Kasumi-1 (cell line): ENCODE measurements at places on chromosomes 11 and 22.

- DNase-seq: no peak
Measured at GRCh38 chr22:48948575-48949170, 879.0 kb downstream of the BRD1 start.

DNA sequence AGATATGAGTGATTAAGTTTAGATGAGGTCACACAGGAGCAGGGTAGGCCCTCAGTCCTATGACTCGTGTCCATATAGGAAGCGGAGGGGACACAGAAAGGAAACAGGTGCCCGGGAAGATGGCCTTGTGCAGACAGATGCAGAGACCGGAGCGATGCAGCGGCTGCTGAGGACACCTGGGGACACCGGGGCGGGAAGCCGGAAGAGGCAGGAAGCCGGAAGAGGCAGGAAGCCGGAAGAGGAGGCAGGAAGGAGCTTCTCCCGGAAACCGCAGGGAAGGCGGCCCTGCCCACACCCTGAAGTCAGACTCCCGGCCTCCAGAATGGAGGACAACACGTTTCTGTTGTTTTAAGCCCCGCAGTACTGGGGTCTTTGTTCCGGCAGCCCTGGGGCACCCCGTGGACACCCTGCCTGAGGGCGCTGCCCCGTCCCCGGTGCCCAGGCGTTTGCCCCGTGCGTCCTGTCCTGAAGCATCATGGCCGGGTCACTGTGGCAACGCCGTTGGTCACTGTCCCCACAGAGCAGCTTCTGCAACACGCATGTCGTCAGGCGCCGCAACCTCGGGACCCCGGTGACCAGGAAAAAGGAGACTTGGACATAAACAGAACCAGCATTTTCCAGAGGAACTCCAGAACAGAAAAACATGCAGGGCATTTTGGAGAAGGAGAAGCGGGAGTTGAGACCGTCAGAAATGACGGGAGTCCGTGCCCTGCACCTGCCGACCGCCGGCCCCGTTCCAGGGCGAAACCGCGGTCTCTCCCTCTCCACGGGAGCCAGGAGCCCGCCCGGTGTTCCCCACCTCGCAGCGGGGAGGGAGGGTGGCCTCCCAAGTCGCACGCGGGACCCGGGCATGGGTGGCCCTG is 103.4 kb downstream of the BRD1 start:
- no peak for DNase-seq

DNA sequence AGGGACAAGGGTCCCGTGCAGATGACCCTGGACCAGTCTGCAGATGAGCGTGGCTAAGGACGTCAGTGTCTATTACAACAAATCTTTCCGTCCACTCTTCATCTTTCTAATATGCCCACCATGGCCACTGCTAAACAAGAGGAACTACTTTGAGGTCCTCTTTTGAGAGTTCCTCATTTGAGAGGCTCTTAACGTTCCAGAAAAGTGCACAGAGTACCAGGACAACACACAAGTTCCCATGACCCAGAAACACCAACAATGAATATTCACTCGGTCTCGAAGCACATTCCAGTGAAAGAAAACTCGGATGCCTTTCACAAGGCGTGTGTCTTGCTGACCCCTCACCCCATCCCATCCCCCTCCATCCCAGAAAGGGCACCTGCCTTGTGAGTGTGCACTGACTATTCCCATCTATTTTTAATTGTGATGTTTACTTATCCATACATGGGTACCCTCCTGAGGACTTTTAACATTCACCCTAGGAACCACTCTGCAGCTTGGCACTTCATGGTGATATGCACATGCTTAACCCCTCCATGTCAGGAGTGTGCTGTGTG is 157.0 kb downstream of the SHANK2 start:
- no peak for DNase-seq

- DNase-seq: peak; percentile 30
Measured at GRCh38 chr22:19719050-19719482, 4.3 kb upstream of the GP1BB start.

DNA sequence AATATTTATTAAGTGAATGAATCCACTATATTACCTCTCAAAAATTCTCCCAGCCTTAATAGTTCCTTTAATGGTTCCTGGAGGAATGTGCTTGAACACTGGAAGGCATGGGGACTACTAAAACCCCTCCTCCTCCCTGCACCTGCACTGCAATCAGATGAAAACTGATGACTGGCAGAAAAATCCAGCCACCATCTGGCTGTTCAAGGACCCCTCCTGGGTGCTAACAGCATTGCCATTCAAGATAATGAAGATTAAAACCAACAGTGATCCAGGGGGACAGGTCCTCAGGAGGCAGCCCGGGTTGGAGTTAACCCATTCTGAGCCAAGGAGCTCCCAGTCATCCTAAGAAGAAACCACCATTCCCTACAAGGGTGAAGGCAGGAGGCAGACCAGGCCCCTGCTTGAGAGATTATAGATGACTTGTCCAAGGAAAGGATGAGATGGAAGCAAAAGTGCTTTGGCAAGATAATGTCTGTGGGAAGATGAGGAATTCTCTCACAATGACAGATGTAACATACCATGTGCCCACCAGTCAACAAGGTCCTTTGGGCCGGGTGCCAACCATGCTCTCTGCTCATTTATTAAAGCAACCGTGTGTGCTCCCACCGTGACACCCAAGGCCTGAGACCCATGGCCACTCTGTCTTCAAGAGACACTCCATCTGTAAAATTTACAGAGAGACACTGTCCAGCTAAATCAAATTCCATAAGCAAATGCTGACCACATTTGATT is 90.6 kb downstream of the LARGE1 start:
- no peak for DNase-seq

- DNase-seq: no peak
Measured at GRCh38 chr11:78753297-78753696, 178.6 kb upstream of the NARS2 start.

- DNase-seq: no peak
Measured at GRCh38 chr22:46579751-46580449, 40.3 kb upstream of the GRAMD4 start.

DNA sequence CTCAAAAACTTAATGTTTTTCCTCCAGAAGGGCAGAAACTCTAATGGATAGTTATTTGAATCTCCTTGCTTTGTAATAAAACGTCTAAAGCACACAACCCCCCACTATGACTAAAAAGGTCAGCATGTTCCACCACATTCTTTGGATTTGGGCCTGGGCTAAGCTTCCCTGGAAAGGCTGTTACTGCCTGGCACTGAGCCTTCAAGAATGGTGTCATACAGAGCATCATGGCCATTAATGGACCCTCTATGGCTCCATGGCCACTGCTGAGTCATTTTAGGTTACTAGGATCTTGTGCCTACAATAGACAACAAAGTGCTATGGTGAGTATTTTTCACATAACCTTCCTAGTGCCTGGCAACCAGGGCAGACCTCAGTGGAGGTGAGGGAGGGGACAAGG is 242.6 kb upstream of the FAT3 start:
- DNase-seq: no peak

GRCh38 chr22:17443405-17444203 is 74.3 kb downstream of the CECR2 start:
- no peak for DNase-seq

DNA sequence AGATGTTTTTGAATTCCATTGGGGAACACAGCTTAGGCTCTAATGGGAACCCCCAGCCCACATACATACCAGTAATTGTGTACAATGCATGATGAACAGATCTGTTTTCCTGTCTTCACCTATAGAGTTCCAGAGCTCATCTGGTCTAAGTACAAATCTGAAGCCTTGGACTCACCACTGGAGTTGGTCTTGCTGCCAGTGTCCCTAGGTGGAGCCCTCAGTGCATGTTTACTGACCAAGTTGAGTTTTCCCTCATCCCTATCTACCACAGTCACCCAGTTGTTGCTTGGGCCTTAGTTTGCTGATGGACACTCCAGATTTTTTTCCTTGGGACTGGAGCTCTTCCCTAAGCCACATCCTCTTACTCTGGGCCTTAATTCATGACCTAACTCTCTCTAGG is 159.2 kb upstream of the DDI1 start:
- DNase-seq: no peak

- DNase-seq: no peak
Measured at GRCh38 chr11:81717695-81718094, 1016.0 kb downstream of the FAM181B start.

DNA sequence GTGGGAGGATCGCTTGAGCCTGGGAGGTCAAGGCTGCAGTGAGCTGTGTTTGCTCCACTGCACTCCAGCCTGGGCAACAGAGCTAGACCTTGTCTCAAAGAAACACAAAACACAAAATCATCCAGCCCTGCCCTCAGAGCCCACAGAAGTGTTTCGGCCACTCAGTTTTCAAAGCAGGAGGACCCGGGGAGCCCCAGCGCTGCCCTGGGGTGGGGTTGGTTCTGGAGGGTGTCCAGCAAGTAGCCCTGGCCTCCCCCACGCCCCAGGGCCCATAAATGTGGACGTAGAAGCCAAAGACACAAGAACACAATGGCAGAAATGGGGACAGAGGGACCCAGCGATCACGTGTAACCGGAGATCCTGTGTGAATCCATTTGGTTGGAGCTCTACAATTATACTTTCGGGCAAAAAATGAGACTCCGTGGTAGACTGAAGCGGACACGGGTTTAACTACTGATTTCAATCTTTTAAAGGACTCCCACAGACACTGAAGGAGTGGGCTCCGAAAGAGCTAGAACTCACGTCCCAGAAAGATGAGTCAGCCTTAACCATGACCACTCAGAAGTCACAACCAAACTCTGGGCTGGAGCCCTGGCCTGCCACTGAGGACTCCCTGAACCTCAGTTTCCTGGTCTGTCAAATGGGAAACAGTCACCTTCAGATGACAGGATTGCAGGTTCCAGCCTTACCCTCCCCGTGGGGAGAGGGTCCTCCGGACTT is 9.0 kb upstream of the CYTH4 start:
- DNase-seq: peak; percentile 10

DNA sequence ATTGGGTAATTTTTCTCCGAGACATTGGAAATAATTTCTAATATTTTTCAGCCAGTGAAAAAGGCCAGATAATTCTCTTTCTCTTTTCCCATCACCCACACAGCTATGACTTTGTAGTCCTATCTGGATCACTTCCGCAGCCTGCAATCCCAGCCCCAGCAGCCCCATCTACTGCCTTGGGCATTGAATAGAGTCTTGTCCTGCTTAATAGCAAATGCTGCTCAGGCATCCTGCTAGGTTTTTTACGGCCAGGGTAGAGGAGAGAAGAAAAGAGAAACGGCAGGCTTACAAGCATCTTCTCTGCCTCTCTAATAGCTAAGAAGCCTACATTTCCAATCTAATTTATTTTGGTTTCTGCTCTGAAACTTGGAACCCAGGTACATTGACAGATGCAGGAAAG is 154.3 kb upstream of the B3GAT1 start:
- DNase-seq: no peak

- peak; percentile 27 for DNase-seq
Measured at GRCh38 chr22:37742376-37743171, 45.7 kb downstream of the TRIOBP start.

DNA sequence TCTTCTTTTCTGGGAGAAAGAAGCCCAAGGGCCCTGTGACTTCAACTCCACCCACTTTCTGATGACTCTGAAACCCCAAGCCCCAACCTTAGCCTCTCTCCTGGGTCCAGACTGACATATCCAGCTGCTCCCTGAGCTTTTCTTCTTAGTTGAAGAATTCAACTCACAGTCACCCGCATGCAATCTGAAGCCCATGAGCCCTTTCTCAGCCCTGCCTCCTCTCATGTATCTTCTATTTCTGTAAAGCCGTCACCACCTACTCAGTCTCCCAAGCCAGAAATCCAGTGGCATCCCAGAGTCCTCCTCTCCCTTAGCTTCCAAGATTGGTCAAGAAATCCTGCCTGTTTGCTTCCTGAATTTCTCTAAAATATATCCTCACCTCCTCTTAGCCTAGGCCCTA is 7.1 kb upstream of the TMA7B start:
- no peak for DNase-seq

GRCh38 chr11:75639762-75640181 is 29.1 kb downstream of the MAP6 start:
- no peak for DNase-seq

DNA sequence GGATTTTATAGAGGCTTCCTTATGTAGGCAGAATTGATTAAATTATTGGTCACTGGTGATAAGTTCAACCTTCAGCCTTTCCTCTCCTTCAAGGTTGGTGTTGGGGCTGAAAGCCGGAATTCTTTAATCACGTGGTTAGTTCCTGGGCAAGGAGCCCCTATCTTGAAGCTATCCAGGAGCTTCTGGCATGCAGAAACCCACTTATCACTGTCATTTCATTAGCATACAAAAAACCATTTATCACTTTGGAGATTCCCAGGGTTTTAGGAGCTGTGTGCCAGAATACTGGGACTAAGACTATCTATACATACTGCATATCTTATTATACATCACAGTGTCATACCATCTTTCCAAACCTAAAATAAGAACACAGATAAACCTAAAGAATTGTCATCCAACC is 18.5 kb upstream of the MED17 start:
- DNase-seq: no peak

GRCh38 chr11:92557879-92558278 is 333.3 kb downstream of the FAT3 start:
- DNase-seq: no peak

DNA sequence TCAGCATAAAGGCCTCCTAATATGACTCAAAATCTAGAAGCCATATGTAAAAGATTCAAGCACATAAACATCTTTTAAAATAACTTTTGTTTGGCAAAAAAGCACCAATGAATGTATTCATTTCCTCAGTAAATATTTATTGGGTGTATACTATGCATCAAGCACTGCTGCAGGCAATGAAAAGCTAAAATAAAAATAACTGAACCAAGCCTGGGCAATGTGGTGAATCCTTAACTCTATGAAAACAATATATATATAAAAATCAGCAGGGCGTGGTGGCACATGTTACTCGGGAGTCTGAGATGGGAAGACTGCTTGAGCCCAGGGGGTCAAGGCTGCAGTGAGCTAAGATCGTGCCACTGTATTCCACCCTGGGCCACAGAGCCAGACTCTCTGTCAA is 27.8 kb downstream of the PIK3C2A start:
- DNase-seq: no peak

GRCh38 chr11:86249307-86250098 is 5.0 kb downstream of the EED start:
- DNase-seq: no peak

DNA sequence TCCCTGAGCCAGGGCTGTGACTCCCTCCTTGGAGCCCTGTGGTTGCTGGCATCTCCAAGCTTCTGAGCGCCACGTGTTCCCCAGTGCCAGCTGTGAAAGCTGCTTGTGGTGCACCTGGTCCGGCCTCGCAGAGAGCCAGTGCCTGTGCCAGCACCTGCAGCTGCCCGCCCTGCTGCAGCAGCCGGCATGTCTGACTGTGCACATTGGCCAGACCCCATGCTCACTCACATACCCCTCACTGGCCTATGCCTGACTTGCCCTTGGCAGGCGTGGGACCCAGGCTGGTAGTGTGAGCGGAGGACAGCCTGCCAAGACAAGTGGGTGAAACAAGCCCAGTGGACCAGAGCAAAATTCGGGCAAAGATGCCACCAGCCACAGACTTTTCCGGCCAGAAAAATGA is 9.8 kb downstream of the MRPL48 start:
- DNase-seq: no peak

- DNase-seq: no peak
Measured at GRCh38 chr11:47078751-47079521, 97.7 kb downstream of the ARFGAP2 start.

DNA sequence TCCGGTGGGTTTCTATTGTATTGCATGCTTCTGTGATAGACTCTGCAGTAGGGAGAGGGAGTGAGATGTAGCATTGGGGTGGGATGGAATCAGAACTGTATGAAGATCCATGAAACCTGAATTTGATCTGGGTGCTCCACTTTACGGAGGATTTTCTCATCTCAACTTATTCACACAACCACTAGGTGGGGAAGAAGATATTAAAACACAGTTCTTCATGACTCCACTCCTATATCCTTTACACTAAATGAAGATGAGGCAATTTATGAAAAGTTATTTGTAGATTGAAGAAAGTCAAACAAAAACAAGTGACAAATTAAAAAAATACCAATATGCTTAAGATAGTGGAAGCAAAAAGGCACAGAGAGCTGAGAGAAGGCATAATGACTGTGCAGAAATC is 92.6 kb upstream of the PDGFD start:
- DNase-seq: peak; percentile 33
